ENCODE measurements at places on chromosomes 6 and 20.

DNA sequence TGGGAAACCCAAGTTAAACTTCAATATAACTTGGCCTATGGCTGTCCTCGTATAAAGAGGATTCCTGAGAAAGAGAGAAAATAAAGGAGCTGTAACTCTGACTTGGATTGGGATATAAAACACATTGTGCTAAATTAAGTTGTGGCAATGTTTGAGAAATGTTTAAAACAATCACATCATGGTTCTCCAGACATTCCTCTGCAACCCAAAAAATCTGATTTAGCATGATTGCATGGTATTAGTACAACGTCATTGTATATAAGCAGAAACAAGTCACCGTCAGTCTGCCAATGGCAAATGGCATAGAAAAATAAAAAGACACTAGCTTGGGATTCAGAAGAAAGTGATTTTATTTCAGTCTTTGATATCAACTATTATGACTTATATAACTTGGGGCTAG lies 140.2 kb upstream of the FAM83B start:
- DNase-seq = no peak

DNA sequence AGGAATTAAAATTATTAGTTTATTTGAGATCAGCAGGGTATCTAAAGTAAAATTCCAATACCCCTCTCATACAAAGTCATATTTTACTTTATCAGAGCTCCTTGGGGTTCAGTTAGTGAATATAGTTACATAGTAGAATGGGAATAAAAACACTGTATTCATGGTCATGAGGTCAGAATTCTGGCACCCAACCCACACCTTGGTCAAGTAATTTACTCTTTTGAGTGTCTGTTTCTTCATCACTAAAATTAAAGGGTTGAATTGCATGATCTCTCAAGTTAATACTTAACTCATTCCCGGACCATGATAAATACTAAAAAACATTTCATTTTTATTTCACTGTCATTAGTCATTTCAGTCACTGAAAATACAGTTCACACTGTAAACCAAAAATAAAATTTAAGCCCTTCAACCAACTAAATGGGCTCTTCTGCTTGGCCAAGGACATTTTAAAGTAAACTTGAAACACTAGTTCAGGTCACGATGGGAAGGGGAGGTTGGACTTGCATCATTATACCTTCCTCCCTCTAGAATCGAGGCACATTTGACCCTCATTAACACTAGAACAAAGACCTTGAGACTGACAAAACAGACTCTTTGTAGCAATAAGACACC lies 21.1 kb upstream of the HLA-DRB1 start:
- no peak for DNase-seq

DNA sequence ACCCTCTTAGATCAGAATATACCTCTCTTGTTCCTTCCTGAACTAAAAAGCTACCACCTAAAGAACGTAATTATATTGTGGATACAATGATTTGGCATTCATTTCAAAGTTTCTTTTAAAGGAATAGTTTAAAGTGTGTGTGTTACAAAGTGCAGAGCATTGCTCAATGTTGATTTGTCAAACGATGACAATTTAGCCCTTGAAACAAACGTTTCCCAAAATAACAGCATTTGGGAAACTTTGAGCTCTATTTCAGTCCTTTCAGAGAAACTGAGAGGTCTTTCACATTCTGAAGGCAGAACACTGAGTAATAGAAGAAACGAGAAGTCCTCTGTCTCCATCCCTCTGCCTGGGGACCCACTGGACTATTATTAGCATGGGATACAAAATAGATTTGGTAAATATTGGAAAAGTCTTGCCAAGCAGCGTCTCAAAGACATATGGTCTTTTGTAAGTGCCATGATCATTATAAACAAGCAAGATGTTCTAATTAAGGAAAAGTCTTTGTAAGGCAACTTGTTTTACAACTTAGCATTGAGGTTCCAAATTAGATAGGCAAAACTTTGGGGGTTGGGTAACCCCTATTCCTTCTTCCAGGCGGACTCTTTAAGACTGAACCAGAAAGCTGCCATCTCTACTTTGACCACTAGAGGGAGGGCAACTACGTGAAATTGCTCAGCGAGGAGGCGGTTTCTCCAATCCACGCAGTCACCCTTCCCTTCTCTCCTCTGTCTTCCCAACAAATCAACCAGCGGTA lies 208.8 kb downstream of the RNF144B start:
- peak; percentile 34 for DNase-seq

DNA sequence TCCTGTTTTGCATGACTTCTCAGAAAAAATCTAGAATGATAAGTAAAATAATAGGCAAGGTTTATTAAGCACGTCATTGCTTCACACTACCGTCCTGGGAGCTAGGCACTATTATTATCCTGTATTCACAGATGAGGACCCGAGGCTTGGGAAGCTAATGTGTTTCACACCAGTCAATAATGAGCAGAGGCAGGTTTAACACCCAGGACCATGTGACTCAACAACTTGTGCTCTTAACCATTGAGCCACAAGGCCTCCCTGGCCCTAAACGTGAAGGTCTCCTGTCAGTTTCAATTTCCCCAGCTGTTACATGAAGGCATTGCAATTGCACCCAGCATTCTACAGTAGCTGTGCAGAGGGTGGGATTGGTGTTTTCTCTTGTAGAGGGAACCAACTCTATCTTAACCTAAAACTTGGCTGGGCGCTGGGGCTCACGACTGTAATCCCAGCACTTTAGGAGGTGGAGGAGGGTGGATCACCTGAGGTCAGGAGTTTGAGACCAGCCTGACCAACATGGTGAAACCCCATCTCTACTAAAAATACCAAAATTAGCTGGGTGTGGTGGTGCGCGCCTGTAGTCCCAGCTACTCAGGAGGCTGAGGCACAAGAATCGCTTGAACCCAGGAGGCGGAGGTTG lies 191.2 kb downstream of the BCAS1 start:
- no peak for DNase-seq

GRCh38 chr6:45845567-45845966 lies 170.1 kb downstream of the CLIC5 start:
- no peak for DNase-seq

DNA sequence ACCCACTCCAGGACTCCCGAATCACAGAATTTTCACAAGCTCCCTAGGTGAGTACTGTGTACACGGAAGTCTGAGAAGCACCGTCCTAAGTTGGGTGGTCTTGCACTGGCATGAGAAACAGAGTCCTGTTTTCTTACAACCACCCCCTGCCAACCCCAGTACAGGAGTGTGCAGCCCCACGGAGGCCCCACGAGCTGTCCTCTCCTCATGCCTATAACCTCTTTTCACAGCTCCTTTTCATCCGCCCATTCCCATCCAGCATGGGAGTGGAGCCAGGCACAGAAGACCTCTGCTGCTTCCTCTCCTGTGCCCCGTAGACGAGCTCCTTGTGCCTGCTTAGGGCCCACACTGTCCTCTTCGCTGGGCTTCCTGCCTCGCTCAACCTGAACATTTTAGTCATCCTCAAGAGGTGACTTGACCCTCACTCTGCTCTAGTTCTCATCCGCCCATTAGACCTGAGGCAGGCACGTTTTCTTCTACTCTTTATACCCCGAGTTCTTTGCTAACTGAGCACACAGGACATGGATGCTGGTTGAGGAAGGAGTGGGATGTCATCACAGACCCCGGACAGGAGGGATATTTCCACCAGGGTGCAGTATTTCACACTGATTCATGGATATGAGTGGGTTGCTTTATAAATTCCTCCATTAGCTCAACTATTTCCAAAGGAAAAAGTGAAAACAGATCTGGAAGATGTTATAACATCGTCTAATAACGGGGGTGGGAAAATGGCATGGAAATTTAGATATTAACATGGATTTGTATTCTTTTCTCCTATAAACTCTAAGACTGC lies 160.5 kb downstream of the TTLL2 start:
- DNase-seq = peak; percentile 51

DNA sequence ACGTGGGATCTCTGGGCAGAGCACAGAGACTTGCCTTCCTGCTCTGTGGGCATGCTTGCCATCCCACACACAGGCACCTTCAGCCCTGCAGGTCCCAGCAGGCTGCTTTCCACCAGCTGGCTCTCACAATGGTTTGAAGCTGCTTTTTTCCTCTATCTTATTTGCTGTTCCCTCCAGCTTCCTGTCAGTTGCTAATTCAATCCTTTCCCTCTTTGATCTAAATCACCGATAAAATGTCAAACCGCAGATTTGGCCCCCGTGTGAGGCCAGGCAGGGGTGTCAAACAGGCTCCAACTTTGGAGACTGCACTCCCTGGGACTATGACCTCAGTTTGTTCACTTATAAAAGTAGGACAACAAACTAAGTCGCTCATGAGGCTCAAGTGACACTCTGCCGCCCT lies 40.6 kb upstream of the PCMTD2 start:
- no peak for DNase-seq

DNA sequence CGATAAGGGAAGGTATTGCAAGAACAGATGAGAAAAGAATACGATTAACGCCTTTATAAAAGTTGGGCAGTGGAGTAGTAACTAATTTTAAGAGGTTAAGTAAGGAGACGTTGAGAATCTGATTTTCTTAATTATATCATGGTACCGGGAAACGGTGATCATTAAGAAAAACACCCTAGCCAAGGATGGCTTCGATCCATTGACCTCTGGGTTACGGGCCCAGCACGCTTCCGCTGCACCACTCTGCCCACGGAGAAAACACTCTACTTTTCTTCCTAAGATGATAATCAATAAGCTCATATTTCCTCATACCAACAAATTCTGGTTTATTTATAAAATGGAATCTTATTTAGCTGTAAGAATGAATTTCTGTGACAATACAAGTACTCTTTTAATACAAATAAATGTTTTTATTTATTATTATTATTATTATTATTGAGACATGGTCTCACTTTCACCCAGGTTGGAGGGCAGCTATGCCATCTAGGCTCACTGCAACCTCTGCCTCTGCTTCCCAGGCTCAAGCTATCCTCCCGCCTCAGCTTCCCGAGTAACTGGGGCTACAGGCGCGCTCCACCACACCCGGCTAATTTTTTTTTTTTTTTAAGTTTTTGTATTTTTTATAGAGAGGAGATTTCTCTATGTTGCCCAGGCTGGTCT lies 8.3 kb downstream of the POM121L2 start:
- DNase-seq = no peak

All from kidney capillary endothelial cell (primary cell).